ENCODE measurements at places on chromosomes 7 and 10. TPM values are rescaled to one million over a fixed set of nuclear protein-coding genes. Genes with fewer than 3 reads are reported as not detected.

DNA sequence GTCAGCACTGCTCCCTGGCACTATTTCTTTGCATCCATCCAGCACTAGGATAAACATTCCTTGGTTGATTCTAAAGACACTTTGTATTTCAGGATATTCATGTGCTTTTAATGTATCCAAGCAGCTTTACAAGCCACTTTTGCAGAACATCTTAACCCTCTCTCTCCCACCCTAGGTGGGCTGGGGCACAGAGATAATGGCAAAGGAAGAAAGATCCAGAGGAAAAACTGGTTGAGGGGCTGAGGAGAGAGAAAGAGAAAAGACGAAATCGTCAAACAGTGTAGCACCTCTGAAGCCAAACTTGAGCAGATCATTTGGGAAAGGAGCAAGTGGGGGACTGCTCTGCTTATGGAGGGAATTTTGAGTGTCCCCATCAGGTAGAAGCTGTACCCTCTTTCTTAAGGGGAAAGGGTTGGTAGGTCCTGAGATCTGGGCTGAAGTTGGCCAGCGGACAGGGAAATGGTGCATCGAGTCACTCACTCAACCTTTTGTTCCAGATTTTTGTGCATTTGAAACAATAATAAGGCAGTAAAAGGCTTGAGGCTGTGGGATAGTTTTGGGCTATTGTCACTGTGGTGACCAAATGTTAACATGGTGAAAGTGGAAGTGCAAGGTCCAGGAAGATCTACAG is 4.2 kb upstream of the HOXA13 start:
- DNase-seq, result no peak

The ASB4 gene
- polyA plus RNA-seq, result 0.26 TPM

- DNase-seq, result no peak
Observed at GRCh38 chr10:18279173-18279572, 138.9 kb downstream of the CACNB2 start.

The GNB2 gene
- 236 TPM for polyA plus RNA-seq

DNA sequence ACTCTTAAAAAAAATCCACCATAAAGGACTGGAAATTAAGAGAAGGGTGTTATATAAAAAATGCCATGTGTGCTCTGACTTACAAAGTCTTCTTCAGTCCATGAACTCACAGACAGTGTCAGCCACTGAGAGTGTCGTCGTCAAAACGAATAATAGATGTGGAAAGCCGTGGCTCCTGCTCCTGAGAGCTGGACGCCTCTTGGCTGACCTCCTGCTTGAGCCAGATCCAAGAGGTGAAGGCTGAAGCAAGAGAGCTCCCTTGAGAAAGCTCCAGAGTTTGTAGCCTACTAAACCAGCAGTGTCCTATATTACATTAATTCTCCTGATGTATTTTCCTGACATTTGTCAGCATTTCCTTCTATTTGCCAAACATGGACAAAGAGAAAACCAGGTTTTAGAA is 234.3 kb upstream of the C7orf33 start:
- no peak for DNase-seq

The DPYSL4 gene
- polyA plus RNA-seq, result 18.3 TPM

The OPALIN gene
- polyA plus RNA-seq, result not detected

The FAM3C gene
- polyA plus RNA-seq, result 98.0 TPM

The PPP1R9A gene
- polyA plus RNA-seq, result 34.2 TPM

The CCNJ gene
- 18.2 TPM for polyA plus RNA-seq

The PDZD7 gene
- 5.6 TPM for polyA plus RNA-seq

The RAMP3 gene
- polyA plus RNA-seq, result 10.7 TPM

The ACTL6B gene
- not detected for polyA plus RNA-seq

DNA sequence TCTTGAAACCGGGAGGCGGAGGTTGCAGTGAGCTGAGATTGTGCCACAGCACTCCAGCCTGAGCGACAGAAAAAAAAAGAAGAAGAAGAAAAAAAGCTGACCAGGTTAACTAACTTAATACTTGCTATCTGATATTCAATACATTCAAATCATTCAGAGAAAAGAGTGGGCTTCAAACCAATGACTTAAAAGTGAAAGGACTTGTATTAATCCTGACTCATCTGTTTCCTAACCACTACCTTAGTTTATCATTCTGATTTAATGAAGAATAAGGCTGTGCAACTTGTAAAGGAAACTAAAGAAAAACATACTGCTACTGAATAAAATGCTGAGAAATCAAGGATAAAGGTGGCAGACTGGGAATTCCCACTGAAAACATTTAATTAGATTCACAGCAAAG is 128.4 kb downstream of the NRBF2 start:
- no peak for DNase-seq

The CALCR gene
- polyA plus RNA-seq, result 0.78 TPM

GRCh38 chr10:111158595-111158994 is 81.8 kb downstream of the ADRA2A start:
- no peak for DNase-seq

- DNase-seq, result no peak
Observed at GRCh38 chr10:49611166-49611815, 1.2 kb downstream of the SLC18A3 start.

DNA sequence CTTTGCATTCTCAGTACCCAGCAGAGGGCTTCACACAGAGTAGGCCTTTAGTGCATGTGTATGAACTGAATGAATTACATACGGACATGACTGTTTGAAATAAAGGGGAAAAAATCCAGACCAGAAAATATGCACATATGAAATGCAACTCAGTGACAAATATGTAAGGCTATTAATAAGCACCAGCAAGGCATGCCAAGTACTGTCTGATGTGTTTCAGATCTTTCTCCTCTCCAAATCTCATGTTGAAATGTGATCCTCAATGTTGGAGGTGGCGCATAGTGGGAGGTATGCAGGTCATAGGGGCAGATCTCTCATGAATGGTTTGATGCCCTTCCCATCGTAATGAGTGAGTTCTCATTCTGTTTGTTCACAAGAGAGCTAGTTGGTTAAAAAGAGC is 87.3 kb upstream of the TOMM7 start:
- DNase-seq, result no peak

- no peak for DNase-seq
Observed at GRCh38 chr10:121715969-121716368, 117.7 kb upstream of the FGFR2 start.

The FKBP6 gene
- 0.64 TPM for polyA plus RNA-seq

The STEAP1B gene
- polyA plus RNA-seq, result 1.2 TPM

DNA sequence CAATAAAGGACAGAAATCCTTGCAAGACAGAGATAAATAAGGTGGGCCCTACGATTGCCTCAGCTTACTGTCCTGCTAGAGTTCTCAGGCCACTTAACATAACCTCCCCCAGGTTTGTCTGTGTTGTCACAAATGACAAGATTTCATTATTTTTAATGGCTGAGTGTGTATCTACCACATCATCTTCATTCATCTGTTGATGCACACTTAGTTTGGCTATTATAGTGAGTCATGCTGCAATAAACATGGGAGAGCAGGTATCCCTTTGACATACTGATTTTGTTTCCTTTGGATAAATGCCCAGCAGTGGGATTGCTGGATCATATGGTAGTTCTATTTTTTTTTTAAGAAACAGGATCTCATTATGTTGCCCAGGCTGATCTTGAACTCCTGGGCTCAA is 60.6 kb downstream of the PRTFDC1 start:
- DNase-seq, result peak; percentile 27

The PSMA2 gene
- polyA plus RNA-seq, result 284 TPM

The LRRC18 gene
- polyA plus RNA-seq, result 0.06 TPM

- DNase-seq, result peak; percentile 33
Observed at GRCh38 chr10:23540401-23541030, 101.6 kb downstream of the OTUD1 start.

The VGF gene
- 0.36 TPM for polyA plus RNA-seq

The CNPY1 gene
- not detected for polyA plus RNA-seq

GRCh38 chr7:135386776-135387175 is 123.1 kb downstream of the CNOT4 start:
- DNase-seq, result no peak

The BMPER gene
- polyA plus RNA-seq, result 10.4 TPM

GRCh38 chr7:20783125-20783699 is 3.5 kb downstream of the SP8 start:
- DNase-seq, result no peak

The OPTN gene
- 35.7 TPM for polyA plus RNA-seq

The TASOR2 gene
- polyA plus RNA-seq, result 37.8 TPM
